ENCODE measurements at places on chromosomes 2 and 18.
A peak's percentile ranks its signal among the peaks of the same experiment; 100 is the strongest.

GRCh38 chr2:150911766-150912280 lies 349.8 kb downstream of the RBM43 start:
- DNase-seq, result peak; percentile 29

- DNase-seq, result no peak
These were observed 45.6 kb upstream of the LPIN2 start for GRCh38 chr18:3058328-3059191.

- no peak for DNase-seq
These were observed 179.7 kb downstream of the TWIST2 start for GRCh38 chr2:239027391-239028252.

- no peak for DNase-seq
These were observed 28.5 kb downstream of the GALNT1 start for GRCh38 chr18:35610089-35610488.

- no peak for DNase-seq
These were observed 64.4 kb downstream of the TSN start for GRCh38 chr2:121819846-121820245.

GRCh38 chr2:75545922-75546321 lies 14.8 kb downstream of the EVA1A start:
- no peak for DNase-seq

DNA sequence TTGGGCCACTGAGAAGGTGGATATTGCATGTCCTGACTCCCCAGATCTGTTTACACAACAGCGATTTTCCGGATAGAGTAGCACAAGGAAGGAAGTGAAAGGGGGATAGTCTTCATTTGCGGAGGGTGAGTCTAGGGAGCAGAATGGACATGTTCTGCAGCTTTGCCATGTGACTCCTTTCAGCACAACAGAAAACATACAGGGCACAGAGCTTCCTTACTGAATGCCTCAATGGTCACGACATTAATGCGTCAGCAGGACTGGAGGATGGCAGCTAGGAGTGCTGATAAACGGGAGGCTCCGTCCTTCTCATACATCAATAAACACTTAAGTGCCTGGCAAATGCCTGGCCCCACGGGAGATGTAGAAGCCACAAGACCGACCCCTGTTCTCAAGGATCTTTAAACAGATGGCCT lies 163.0 kb downstream of the FAM210A start:
- DNase-seq, result no peak

DNA sequence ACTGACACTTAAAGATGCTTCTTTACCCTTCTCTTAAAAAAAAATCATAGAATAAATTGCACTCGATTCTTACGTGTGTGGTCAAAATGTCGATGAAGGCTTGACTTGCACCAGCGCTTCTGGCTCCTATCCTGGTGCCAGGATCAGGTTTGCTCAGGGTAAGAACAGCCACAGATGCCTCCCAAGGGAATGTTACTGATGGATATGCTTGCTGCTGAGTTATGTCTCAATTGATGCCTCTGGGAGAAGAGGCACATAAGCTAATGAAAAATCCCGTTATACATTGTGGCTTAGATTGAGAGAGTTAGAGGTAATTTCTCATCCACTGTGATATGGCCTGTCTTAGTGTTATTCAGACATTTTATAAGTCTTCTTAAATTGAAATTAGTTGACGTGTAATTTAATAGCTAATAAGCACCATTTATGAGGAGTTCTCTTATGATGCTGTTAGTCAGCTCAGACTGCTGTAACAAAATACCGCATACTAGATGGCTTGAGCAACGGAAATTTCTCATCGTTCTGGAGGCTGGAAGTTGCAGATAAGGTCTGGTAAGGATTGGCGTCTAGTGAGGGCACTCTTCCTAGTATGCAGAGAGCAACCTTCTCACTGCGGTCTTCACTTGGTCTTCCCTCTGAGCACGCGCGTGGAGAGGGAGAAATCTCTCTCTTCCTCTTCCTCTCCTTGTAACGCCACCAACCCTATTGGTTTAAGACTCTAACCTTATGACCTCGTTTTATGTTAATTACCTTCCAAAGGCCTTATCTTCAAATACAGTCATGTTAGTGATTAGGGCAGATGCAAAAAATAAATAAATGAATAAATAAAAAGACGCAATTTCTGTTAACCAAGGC lies 116.6 kb upstream of the NOSTRIN start:
- DNase-seq, result no peak

- DNase-seq, result no peak
These were observed 269.3 kb upstream of the EPC2 start for GRCh38 chr2:148375214-148375613.

DNA sequence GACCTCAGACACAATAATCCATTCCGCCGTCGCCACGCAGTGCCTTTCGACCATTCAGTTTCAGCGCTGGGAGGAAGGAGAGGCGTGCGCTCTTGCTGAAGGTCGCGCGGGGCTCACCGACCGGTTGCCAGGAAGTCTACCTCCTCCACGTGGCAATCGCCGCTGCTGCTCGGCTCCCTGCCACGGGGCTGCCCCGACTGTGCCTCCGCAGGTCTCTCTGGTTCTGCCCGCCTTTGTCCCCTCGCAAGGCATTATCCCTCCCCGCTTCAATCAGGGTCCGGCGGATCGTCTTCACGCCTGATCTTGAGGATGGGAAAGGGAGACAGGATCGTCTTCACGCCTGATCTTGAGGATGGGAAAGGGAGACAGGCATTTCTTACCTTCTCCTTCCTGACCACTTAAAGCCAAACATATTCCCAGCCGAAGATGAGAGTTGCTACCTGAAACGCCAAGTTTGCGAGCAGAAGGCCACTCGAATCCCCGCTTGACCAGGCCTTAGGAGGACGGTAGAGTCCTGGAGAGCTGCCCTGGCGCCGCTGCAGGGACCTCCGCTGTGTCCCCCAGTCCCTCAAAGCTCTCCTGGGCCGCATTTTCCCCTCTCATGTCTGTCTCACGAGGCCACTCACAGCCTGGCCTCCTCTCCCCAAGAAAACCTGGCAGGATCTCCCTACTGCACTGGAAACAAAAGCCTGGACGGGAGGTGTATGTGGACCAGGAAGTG lies 4.3 kb upstream of the GPR45 start:
- no peak for DNase-seq

DNA sequence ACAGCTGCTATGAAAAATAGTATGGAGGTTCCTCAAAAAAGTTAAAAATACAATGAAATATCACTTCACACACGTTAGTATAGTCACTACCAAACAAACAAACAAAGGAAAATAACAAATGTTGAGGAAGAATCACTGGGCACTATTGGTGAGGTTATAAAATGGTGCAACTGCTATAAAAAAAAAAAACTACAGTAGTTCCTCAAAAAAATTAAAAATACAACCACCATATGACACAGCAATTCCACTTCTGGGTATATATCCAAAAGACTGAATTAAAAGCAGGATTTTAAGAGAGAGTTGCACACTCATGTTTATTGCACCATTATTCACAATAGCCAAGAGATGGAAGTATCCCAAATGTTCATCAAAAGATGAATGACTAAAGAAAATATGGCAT lies 80.9 kb upstream of the POU3F3 start:
- DNase-seq, result no peak

GRCh38 chr2:27843992-27844391 lies 46.2 kb downstream of the RBKS start:
- no peak for DNase-seq

DNA sequence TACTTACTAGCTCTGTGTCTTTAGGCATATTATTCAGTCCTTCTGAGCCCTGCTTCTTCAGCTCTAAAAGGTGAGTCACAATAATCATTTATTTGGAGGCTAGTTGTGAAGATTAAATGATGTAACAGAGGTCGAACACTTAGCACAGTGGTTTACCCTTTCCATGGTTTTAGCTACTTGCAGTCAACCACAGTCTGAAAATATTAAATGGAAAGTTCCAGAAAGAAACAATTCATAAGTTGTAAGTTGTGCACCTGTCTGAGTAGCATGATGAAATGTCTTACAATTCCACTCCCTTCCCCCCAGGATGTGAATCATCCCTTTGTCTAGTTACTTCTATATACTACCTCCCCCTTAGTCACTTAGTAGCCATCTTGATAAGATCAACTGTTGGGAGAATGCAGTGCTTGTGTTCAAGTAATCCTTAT lies 217.6 kb upstream of the THUMPD2 start:
- peak; percentile 77 for DNase-seq

DNA sequence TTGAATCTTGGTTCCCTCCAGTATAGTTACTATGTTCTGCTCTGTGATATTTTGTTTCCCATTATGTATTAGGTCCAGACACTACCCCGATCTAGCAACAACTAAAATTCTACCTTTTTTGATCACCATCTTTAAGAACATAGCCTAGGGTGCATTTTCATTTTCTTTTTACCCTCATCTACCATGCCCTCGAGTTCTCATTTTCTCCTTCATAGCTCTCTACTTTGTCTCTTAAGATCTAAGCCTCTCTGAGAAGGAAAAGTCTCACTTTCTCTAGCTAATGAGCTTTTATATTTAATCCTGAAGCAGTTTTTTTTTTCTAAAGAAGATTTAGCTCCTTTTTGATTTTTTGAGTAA lies 1089.4 kb upstream of the SLC39A10 start:
- no peak for DNase-seq

- no peak for DNase-seq
These were observed 29.8 kb downstream of the NFATC1 start for GRCh38 chr18:79425569-79425886.

Data from epithelial cell of prostate (primary cell).